Activated T-helper 1 cell treated with anti-CD3 and anti-CD28 coated beads, Interleukin-12 subunit alpha, Interleukin-12 subunit beta, Interleukin-2, Interleukin-4 antibody, amounts not matched to agents 30 ng/mL and 10 ng/mL and 1 ng/mL, durations not matched to agents 14 hours and 24 hours and 36 hours (primary cell): ENCODE measurements at places on chromosomes 4 and X. TPM values are rescaled to one million over a fixed set of nuclear protein-coding genes. Genes with fewer than 3 reads are reported as not detected.
A peak's percentile ranks its signal among the peaks of the same experiment; 100 is the strongest.

MAGEA2 gene
- not detected in 2 replicates for total RNA-seq

SYP gene
- total RNA-seq, result 2.9 and 3.3 TPM in 2 replicates

GRCh38 chrX:14630733-14631132 is 101.4 kb downstream of the GLRA2 start:
- no peaks in the 10 kb centered on the region for H3K36me3 ChIP-seq
- peaks cover 2% of the 10 kb centered on the region for H3K27me3 ChIP-seq
- DNase-seq, result no peak

DNA sequence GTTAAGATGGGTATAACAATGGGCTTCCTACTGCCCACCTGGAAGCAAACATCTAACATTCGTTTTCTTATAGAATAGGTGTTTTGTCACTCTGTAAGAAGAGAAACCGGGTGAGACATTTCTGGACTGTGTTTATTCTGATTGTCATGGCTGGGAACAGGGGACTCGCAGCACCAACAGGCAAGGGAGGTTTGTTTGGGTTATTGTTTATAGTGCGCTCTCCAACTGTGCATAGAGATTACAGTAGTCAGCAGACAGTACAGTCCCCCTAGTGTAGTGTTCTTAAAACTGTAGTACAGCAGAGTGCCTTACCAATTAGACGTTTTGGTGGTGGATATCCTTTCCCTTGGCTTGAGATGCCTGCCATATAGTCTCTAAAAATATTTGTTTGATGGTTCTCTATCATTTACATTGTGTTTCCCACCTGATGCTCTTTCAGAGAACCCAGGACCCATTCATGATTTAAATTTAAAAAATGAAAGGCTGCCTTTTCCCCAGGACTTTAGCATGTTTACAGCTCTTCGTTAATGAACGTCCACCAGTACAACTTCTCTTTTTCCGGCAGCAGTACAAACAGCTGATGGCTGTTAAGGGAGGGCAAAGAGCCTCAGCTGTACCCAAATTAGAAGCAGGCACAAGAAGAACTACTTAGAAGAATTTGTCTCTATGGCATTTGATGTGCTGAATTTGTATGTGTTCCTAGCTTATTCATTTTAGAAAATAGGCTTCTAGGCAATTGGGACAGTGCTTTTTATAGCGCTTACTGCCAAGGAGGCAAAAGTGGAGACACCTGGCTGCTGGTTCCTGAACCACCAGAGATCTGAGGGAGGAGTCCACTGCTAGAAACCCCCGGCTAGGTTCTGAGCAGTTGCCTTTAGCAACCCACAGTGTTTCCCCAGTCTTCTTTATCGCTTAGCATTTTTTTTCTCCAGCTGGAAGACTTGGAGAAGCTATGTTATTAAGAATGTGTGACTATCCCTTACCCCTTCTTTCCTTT is 1.0 kb upstream of the RNF150 start:
- H3K36me3 ChIP-seq, result no peaks in the 10 kb centered on the region
- DNase-seq, result no peak
- peak overlapping the region; percentile 36 for H3K4me3 ChIP-seq
- H3K27ac ChIP-seq, result no peak overlapping the region

DNA sequence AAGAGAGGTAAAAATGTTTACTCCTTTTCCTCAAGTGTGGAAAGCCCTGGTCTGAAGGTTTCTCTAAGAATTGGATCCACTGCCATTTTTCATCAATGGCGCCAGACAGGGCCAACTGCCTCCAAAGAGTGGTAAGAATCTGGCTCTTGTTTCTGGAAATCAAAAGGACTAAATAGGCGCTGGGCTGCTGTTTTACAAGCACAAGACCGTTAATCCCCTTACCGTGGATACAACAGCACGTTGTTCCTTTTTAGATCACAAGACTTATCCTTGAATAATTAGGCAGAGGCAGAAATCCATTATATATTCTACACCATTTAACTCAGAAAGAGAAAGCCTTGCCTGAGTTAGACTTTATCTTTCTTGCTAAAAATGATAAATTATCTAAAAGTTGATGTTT is 10.6 kb downstream of the CLTRN start:
- peaks cover 2% of the 10 kb centered on the region for H3K27me3 ChIP-seq
- H3K36me3 ChIP-seq, result no peaks in the 10 kb centered on the region
- H3K4me1 ChIP-seq, result no peaks in the 10 kb centered on the region
- no peak overlapping the region for H3K4me3 ChIP-seq
- no peak for DNase-seq

DNA sequence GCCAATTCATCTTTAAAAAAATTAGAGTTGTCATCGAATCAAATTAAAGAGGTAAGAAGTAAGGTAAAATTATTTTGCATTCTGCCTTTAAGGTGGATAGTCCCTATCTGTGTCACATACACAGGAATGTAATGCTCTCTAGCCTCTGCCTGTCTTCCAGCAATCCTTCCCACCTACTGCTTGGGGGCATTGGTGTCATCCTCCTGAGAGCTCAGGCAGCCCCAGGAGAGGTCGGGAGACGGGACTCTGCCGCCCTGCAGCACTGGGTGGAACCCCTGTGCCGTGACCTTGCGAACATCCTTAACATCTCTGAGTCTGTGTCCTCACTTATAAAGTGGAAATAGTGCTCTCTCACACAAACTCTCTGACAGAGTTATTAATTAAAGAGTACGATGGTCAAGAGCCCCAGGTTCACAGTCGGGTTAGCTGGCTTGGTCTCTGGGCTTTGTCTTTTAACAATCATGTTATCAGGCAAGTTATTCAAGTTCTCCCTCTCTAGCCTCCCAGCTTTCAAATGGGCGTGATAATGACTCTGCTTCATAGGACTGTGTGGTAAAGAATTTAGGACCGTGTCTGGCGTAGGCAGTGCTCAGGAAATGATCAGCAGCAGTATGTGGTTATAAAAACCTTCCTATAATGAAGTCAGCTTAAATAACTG is 10.2 kb downstream of the TLR3 start:
- H3K4me3 ChIP-seq, result no peak overlapping the region
- no peak for DNase-seq
- peaks cover 10% of the 10 kb centered on the region for H3K27me3 ChIP-seq
- H3K4me1 ChIP-seq, result no peaks in the 10 kb centered on the region

DNA sequence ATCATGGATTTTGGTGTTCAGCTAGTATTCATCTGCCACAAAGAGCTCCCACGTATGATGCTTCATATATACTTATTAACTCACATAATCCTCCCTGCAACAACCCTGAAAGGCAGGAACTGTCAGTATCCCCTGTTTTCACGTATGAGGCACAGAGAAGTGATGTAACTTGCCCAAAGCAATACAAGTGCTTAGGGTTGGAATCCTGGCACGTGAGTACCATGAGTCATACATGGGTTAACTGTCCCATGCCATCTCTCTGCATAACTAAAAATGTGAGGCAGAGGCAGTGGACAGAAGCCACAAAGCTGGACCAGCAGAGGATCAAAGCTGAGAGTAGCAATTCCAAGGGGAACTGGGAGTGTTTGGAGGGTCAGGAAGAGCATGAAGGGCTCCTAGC is 35.7 kb upstream of the EGFL6 start:
- DNase-seq, result no peak
- H3K27me3 ChIP-seq, result no peaks in the 10 kb centered on the region
- no peak overlapping the region for H3K27ac ChIP-seq
- H3K4me3 ChIP-seq, result no peak overlapping the region

DNA sequence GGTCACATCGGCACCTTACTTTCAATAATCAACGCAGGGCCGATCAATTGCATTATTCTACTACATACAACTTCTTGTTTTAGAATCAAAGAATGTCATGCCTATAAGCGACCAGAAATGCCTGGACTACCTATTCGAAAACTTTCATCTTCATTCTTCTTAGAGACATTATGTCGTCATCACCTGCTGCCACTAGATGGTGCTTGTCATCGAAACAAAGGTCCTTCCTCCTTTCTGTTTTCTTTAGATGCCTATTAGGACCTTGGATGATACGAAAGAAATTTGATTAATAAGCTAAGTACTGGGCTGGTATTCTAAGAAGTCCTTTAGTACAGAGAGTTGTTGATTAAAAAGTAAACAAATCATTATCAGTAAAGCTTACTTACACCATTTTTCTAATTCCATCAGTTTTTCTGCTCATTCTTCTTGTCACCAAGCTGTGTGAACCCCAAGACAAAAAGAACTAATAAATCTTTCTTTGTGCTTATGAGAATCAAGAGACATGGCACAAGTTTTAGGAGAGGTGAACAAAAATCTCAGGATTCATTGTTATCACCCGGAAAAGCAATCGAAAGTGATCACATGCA is 154.5 kb upstream of the SLC4A4 start:
- H3K4me3 ChIP-seq, result no peak overlapping the region
- peaks cover 36% of the 10 kb centered on the region for H3K4me1 ChIP-seq
- peaks cover 41% of the 10 kb centered on the region for H3K27me3 ChIP-seq
- H3K36me3 ChIP-seq, result no peaks in the 10 kb centered on the region
- no peak overlapping the region for H3K27ac ChIP-seq
- DNase-seq, result no peak

DNA sequence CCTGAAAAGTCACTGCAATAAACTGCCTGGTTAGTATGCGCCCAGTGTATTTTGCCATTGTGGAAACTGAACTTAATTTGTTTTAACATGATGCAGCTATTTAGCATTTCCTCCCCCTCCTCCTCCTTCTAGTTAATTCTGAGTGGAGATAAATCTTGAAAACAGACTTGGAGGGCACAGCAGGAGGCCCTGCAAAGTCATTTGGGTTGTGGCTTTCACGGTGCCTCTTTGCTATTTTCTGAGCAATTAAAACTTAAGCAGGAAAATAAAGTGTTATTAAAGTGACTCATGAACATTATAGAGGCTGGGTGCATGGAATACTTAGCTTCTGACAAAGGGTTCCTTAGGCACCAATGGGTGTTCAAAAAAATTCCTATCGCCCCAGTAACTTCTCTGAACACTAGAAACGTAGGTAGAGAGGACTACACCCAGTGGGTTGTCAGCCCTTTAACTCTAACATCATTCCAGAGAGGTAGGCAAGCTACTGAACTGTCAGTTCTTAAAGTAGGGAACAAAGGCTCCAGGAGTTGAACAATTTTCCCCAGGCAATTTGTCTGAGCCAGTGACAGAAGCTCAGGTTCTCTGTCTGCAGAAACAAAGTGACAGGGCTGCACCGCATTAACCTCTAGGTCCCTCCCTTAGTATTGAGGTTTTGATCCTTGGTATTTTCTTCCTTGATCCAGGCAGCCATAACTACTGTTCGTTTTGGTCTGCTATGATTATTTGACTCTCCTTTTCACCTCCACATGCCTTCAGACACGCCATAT is 158.3 kb upstream of the KIT start:
- no peaks in the 10 kb centered on the region for H3K27me3 ChIP-seq
- no peak overlapping the region for H3K4me3 ChIP-seq
- no peaks in the 10 kb centered on the region for H3K36me3 ChIP-seq

- no peak overlapping the region for H3K4me3 ChIP-seq
- no peak overlapping the region for H3K27ac ChIP-seq
- no peaks in the 10 kb centered on the region for H3K4me1 ChIP-seq
- H3K27me3 ChIP-seq, result no peaks in the 10 kb centered on the region
Measured at GRCh38 chr4:188190461-188190860, 51.2 kb downstream of the TRIML1 start.

DNA sequence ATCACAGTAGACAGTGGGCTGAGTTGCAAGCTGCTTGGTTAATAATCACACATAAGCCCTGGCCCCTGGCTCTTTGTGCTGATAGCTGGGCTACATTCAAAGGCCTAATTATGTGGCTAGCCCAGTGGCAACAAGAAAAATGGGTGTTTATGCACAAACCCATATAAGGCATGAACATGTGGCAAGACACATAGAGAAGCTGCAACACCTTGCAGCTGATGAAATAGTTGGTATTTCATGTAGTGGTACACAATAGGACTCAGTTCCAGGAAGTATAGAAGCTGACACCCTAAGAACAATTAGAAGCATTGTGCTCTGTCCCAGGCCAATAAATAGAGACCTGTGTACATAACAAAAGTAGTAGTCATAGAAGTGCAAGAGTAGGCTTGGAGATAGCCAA is 14.6 kb upstream of the ZNF630 start:
- no peak for DNase-seq
- H3K36me3 ChIP-seq, result no peaks in the 10 kb centered on the region
- H3K4me3 ChIP-seq, result no peak overlapping the region
